NCI-H1417 treated with DMSO at 0.1 percent for 48 hours (cell line): ENCODE measurements at places on chromosomes 3 and 15.
A peak's percentile ranks its signal among the peaks of the same experiment; 100 is the strongest.

DNA sequence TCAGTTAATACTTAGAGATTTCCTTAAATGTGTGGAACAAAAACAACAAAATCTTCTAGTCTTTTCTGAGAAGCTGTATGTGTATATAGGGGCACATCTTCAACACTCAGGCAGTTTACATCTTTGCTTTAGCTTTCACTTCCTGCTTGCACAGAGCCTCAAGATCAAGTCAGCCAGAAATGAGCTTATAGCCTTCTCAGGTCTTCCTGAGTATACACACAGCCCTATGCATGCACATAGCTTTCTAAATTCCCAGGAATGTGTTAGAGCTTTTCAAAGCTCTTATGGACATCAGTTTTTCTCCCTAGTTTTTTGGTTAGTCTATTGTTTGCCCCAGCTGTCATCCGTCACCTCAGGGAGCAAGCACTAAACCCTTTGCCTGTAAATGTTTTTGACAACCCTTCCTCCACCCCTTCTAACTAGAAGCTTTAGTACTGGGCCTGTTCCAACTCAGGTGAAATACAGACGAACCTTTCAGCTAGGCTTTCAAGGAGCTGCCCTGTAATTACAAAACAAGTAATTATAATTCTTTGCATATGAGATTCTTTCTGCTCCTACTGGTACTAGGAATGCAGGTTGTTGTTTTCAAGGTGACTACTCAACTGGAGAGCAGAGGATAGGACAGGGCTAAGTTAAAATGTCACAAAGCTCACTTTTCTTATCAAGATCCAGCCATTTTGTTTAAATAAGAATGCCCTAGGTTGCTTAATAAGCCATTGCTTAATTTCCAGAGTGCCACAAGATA is 22.6 kb upstream of the MTMR10 start:
- DNase-seq = no peak

- no peak for DNase-seq
Measured at GRCh38 chr3:64343689-64344430, 118.6 kb upstream of the PRICKLE2 start.

- DNase-seq = no peak
Measured at GRCh38 chr3:133700351-133700750, 38.6 kb upstream of the TOPBP1 start.

GRCh38 chr3:43259626-43260025 is 26.7 kb upstream of the SNRK start:
- DNase-seq = no peak

GRCh38 chr15:68697711-68698690 is 119.2 kb downstream of the CORO2B start:
- DNase-seq = no peak

GRCh38 chr3:194945508-194945907 is 259.8 kb downstream of the FAM43A start:
- DNase-seq = no peak

- no peak for DNase-seq
Measured at GRCh38 chr3:116020989-116021388, 397.7 kb downstream of the GAP43 start.

DNA sequence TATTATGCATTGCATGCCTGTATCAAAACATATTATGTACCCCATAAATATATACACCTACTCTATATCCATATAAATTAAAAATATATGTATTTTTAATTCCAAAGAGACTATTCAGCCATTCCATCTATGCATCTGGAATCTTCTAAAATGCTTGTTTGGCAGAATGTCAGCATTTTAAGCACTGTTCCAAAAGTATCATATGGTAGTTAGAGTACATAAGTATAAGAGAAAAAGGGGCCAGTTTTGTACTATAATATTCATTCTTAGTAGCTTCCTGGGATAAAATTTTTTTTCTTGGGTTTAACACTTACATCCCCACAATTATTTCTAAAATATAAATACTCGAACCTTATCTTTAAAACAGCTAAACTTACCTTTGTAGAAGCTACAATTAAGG is 60.4 kb upstream of the COL6A6 start:
- no peak for DNase-seq

DNA sequence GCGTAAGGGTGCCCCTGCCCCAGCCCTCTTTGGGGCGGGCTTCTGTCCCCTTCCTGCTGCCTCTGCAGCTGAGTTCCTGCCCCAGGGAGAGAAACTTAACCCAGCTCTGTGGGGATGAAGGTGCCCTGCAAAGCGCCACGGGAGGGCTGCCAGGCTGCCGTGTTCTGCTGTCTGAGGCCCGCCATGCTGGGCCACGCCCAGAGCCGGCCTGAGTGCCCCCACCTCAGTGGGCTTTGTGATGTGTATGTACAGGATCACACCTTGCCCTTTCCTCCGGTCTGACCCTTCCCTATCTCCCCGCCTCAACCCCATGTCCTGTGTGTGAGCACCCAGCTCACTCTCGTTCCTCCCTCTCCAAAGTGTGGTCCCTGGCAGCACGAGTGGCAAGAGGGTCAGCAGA is 22.6 kb downstream of the C15orf39 start:
- DNase-seq = no peak

DNA sequence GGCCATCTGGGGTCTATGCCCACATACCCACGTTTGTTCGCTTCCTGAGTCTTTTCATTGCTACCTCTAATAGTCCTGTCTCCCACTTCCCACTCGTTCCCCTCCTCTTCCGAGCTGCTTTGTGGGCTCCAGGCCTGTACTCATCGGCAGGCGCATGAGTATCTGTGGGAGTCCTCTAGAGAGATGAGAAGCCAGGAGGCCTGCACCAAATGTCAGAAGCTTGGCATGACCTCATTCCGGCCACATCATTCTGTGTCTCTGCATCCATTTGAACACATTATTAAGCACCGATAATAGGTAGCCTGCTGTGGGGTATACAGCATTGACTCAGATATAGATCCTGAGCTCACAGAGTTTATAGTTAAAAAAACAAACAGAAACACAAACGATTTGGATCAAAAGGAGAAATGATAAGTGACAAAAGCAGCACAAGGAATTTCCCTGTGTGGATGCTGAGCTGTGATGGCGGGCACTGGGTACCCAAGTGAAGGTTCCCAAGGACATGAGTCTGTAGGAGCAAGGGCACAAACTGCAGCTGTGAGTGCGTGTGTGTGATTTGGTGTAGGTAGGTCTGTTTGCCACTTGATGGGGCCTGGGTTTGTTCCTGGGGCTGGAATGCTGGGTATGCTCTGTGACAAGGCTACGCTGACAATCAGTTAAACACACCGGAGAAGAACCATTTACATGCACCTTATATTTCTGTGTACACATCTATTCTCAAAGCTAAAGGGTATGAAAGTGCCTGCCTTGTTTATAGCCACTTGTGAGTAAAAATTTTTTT is 35.9 kb downstream of the NR1I2 start:
- DNase-seq = no peak

DNA sequence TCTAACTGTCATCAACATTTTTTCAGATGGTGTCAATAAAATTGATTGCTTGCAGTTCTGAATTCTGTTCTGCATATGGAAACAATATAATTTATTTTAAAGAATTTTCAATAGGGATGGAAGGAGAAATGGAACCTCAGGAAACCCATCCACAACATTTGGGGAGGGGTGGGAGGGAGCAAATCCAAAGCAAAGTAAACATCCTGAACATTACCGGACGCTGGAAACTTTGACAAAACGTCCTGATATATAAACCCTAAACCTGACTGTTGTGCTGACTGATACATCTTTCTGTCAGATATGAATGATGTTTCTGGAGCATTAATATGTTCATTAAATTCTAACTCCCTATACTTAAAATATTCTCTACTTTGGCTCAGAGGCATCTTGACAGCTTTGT is 479.0 kb downstream of the FOXP1 start:
- DNase-seq = no peak

DNA sequence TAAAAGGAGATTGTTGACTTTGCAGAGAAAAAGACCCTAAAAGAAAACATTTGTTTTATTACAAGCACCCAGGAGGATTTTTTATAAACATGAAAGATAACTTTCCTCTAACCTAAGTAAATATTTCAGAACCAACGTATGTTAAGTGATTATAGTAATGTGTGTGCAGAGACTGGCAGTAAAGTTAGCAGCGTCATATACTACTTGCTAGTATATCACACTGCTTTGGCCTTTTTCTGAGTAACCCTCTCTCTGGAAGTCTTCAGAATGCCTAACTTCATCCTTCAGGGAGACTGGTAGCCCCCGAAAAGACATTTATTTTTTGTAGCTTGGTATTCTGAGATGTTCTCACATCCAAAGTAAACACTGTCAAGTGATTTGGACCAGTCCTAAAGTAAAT is 17.9 kb downstream of the UBE2E1 start:
- no peak for DNase-seq

DNA sequence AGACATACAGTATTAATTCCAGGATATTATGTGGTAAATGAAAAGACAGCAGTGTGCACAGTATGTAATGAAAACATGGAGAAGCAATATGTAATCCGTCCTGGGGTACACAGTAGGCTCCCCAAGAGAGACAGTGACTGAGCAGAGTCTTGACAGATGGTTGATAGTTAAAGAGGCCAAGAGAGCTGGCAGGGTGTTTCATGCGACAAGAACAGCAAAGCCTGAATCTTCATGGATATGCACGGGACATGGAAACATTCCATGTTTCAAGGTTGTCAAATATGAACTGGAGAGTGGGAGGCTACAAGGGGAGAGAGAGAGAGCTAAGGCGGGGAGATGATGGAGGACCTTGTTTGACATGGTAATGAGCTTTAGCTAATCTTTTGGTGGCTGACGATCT is 338.4 kb downstream of the IL5RA start:
- DNase-seq = no peak

DNA sequence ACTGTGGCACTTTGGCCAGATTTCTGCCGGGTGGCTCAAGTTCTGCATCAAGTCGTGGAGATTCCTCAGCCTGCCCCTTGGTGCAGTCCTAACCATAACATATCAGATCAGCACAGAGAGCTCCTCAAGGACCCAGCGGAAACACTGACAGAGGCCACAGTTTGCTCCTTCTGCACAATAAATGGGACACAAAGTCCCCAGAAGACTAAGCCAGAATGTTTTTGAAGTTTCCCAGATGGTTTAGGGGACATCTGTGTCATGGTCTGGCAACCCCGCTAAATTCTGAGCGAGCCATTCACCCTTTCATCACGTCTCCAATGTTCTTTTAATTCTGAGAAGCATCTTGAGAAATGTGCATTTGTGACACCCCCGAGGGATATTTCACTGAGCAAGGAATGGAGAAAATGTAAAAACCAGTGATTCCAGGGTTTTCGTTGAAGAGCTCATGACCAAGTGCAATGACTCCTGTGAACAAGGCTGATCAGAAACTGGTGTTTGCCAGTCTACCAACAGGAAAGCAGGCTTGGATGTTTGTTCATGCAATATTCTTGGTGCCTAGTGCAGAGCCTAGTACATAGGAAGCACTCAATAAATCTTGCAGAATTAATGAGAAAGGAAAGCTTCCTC is 64.8 kb upstream of the LMCD1 start:
- no peak for DNase-seq

GRCh38 chr3:127492426-127492825 is 98.1 kb downstream of the TPRA1 start:
- DNase-seq = no peak

- peak; percentile 19 for DNase-seq
Measured at GRCh38 chr15:65400760-65401610, 21.8 kb downstream of the IGDCC4 start.

GRCh38 chr15:68997050-68997449 is 17.4 kb upstream of the NOX5 start:
- no peak for DNase-seq

GRCh38 chr3:81186412-81186811 is 575.0 kb downstream of the GBE1 start:
- no peak for DNase-seq

DNA sequence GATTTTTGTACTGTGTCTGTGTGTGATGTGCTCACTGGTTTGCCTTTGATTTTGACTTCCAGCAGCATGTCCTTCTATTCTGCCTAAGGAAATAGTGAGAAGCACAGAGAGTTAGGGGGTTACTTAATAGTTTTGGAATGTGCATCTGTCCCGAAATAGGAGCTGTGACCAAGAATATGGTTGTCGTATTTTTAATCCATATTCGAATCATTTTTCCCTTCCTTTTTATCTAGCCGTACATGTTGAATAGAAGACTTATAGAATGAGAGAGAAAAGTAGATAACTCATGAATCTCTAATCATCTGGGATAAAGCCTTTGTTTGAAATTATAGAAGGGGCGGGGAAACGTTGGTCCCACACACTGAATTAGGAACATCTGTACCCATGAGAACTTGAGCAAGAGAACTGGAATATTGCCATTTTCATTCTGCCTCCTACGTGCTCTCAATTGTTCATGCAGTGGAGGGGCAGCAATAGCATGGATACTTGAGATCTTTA is 23.6 kb downstream of the CRTC3 start:
- no peak for DNase-seq

DNA sequence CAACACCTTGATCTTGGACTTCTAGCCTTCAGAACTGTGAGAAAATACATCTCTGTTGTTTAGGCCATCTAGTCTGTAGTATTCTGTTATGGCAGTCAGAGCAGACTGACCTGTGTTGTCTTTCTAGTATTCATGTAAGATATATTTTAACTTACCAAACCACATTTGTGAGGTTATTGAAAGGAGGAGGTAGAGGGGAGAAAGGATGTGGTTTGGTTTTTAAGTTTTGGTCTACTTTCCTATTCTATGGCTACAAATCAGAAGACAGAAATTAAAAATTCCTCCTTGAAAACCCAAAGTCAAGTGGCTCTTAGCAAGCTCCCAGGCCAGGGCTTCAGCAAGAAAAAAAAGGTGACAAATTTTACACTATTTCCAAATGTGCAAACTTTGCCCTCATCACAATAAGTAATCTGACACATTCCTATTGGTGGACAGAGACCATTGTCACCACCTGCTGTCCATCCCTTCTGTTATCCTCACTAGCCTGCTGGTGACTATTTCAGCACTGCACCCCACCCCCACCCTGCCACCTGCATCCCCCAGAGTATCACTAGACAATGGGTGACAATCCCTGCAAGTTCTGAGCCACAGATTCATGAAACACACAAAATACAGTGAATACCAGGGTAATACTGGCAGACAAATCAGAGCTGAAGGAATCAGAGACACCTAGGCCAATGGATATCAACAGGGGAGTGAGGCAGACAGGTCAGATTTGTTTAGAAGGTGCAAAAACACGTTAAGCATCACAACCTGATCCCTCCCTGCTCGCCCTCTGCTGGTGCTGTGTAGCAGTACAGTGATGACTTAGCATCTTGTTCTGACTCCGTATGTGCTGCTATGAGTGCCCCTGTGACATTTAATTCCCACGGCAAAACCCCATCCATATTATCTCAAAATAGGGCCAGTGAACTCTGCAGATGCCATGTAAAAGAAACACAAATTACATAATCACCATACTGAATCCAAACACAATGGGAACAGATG is 79.0 kb upstream of the DCLK3 start:
- no peak for DNase-seq

DNA sequence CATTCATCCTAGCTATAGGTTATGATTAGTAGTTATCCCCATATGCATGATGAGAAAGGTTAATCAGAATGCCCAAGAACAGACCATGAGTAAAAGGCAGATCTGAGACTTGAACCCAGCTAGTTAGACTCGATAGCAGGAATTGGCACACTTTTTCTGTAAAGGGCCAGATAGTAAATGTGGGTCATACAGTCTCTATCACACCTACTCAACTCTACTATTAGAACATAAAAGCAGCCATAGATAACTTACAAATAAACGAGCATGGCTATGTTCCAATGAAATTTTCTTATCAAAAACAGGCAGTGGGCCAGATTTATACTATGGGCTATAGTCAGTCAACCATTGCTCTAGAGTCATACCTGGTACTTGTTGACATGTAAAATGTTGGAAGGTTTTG is 24.6 kb downstream of the POLG start:
- no peak for DNase-seq

GRCh38 chr15:41958002-41958420 is 14.3 kb downstream of the EHD4 start:
- no peak for DNase-seq

GRCh38 chr3:141343865-141344271 is 24.4 kb upstream of the ZBTB38 start:
- DNase-seq = no peak
